Activated CD4-positive, alpha-beta T cell treated with anti-CD3 and anti-CD28 coated beads, Interleukin-2, amount 50 U/mL, for 16 hours (primary cell): ENCODE measurements at places on chromosomes 12 and 14.

GRCh38 chr12:57765698-57766463 is 997 bp downstream of the CYP27B1 start:
- no peak for DNase-seq

DNA sequence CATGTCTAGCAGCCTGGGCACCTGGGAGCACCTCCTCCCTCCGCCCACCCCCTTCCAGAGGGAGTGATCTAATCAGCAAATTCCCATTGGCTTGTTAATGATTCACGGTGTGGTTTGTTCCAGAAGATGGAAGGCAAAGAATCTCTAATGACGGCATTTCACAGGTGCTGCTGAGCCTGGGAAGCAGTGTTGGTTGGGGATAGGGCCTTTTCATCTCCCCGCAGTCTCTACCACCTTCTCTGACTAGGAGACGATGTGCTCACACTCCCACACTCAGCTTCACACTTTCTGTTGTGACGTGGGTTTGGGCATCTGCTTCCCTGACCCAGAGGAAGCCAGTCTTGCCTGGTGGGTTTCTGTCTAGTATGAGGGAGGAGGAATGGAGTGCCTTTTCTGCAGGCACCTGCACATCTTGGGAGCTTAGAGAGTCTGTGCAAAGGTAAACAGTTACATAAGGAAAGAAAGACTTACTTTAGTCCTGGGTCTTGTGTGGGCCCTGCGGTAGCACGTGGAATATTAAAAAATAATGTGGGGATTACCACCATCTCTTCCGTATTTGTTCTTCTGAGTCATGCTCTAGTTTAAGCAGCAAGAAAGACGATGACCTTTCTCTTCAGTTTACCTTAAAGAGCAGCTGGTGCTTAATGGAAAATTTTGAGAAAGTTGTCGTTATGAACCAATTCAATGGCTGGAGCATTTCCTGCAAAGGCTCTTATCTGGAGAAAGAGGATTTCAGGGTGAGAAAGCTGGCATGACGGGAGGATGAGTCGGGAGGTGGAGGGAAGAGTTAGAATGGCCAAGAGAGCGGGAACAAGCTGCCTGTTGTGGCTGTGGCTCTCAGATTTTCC is 70.6 kb upstream of the ARHGAP5 start:
- no peak for DNase-seq

DNA sequence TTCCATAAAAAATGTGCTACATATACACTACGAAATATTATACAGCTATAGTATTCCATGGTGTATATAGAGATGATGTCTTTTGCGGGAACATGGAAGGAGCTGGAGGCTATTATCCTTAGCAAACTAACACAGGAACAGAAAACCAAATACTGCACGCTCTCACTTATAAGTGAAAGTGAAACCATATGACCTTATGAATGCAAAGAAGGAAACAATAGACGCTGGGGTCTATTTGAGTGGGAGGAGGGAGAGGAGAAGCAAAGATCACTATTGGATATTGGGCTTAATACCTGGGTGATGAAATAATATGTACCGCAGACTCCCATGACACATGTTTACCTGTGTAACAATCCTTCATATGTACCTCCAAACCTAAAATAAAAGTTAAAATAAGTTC is 142.8 kb downstream of the LRFN5 start:
- peak; percentile 2 for DNase-seq

DNA sequence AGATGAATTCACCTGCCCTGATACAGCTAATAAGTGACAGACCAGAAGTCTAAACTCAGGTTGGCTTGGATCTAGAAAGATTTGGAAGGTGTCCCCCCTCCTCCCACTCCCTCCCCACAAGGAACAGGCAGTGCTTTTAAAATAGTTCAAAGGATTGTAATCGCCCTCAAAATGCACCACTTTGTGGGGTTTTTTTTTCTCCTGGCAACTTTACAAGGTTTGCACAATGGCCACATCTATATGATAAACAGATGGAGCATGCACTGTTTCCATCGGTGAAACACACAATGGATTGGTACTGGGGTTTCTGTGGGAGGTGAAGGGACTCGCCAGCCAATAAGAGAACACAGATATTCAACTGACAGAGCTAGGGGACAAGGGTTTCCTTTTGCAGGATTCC is 137.4 kb downstream of the LLPH start:
- DNase-seq: no peak

GRCh38 chr14:91926131-91926890 is 21.2 kb downstream of the FBLN5 start:
- DNase-seq: no peak
